ENCODE measurements at places on chromosomes 2 and 18.
A peak's percentile ranks its signal among the peaks of the same experiment; 100 is the strongest.

DNA sequence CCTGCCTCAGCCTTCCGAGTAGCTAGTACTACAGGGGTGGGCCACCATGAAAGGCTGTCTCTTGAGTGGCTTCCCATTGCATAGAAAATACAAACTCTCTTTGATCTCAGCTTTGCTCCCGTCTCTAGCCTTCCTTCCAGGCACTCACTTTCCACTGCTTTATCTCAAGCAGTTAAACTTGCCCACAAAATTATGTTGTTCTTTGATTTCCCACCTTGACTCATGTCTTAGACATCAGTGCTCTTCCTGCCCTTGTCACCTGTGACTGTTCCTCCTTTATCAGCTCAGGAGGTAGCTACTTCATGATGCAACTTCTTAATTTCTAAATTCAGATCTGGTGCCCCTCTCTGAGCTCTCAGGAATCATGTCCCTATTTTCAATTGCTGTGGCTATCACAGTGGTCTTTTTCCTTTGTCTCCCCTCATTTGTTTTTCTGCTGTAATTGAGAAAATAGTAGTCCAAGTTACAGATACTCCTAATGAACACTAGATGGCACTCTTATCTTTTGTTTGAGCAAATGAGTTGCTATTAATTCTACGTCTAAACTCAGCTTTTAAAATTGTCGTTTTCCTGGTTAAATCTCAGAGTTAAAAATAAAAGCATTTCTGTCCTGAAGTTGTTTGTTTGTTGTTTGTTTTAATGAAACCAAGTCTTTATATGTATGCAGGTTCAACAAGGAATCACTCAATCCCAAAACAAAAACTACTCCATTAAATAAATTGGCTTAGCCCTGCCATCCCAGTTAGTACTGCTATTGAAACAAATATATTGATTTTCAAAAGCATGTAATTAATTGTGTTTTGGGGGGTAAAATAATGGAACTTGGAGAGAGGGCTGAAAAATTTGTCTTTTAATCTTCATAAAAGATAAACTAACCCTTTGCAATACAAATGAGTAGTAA, 46.9 kb upstream of the GREB1L start:
- peak; percentile 35 for DNase-seq

GRCh38 chr2:161873707-161874106, 200.3 kb downstream of the DPP4 start:
- DNase-seq: no peak

- DNase-seq: no peak
These were observed 165.3 kb upstream of the TWIST2 start for GRCh38 chr2:238682536-238682935.

- DNase-seq: no peak
These were observed 122.3 kb upstream of the RAB6C start for GRCh38 chr2:129857200-129857599.

GRCh38 chr2:192414794-192415193, 220.1 kb upstream of the TMEFF2 start:
- no peak for DNase-seq

DNA sequence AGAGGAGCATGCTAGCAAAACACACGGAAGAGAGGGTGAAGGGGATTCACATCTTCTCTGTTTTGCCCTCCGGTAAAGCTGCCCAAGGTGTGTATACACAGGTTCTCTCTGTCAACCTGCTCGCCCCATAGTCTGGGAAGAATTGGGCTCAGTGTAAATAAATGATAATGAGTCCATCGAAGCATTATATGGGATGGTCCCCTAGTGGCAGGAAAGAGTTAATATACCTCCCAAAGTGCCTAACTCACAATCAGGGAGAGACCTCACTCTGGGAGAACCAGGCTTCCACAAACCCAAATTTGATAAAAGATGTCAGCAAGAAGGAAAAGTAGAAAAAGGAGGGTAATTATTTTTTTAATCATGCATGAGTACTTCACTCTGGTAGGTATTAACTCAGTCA, 262.2 kb upstream of the ZNF521 start:
- no peak for DNase-seq

- no peak for DNase-seq
These were observed 56.2 kb downstream of the PRPF40A start for GRCh38 chr2:152661076-152661475.

DNA sequence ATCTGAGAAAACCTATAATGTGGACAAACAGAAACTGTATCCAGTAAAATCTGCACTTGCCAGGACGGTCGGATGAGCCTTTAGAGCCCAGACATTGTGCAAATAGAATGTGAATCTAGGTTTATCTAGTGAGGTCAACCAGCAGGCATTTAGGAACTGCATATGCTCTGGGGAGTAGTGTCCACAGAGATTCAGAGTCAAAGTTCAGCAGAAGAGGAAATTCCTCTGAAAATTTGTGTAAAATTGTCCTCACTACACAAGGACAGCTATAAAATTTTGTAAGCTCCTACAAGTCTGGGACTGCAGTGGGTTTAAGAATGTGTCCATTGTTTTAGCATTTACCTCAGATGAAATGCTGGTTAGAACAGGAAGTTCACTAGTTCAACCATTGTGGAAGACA, 9.8 kb upstream of the NDUFV2 start:
- no peak for DNase-seq

DNA sequence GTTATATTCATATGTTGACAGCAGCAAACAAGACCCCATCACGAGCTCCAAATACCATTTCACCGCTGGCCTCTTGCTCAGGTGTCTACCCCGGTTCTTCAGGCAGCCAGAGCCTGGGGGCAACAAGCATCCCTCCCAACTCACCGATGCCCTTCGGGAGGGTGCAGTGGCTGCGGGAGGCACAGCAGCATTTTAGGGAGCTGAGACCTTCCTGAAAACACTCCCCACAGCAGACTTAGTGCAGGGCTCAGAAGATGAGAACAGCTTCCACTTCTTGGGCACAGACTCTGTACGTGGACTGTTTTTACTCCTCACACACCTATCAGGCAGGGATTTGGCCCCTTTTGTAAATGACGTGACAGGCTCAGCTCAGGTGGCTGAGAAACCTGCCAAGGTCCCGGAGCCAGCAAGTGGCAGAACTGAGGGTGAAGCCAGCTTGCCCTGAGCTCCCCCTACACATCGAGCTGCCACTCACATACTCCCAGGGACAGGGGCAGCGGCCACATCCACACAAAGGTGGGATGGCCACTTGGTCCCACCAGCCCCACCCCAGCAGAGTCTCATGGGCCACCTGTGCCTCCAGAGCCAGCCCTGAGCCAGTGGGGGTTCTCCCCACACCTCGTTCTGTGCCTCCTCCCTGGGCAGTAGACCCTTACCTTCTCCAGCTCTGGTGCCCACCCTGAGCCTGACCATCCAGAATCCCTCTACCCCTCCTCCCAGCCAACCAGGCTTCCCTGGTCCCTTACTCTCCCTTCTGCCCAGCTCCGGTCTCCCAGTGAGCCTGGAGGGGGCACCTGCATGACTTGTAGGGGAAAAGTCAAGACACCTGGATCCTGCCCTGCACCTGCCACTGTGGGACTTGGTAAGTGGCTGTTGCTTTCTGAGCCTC, 28.5 kb downstream of the CYP27C1 start:
- DNase-seq: no peak

- no peak for DNase-seq
These were observed 20.9 kb downstream of the CD8A start for GRCh38 chr2:86769838-86770237.

DNA sequence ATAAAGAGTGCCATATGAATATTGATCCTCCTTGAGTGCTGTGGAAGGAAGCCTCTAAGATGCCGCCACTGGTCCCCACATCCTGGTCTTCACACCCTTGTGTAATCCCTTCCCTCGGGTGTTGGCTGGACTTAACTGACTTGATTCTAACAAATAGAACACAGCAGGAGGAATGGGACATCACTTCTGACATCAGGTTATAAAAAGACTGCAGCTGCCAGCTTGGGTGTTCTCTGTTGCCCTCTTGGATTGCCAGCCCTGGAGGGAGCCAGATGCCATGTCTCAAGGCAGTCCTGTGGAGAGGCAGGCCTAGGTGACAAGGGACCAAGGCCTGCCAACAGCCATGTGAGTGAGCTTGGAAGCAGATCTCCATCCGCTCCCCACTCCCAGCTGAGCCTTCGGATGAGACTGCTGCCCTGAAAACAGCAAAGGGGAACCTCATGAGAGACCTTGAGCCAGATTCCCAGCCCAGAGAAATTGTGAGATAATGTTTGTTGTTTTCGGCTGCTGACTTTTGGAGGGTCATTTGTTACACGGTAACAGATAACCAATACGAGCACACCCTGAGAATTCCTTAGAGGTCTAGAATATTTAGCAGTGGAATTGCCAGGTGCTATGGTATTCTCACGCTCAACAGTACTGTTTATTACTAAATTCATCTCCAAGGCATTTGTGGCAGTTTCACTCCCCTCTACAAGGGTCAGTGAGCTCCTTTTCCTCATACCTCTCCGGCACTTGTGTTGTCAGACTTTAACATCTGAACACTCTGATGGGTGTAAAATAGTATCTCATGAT, 32.5 kb downstream of the HPCAL1 start:
- DNase-seq: no peak

- no peak for DNase-seq
These were observed 158.9 kb upstream of the BOD1L2 start for GRCh38 chr18:56988022-56988421.

- no peak for DNase-seq
These were observed 20.8 kb downstream of the NCOA1 start for GRCh38 chr2:24511894-24512293.

- no peak for DNase-seq
These were observed 292.4 kb upstream of the SETBP1 start for GRCh38 chr18:44388329-44388728.

DNA sequence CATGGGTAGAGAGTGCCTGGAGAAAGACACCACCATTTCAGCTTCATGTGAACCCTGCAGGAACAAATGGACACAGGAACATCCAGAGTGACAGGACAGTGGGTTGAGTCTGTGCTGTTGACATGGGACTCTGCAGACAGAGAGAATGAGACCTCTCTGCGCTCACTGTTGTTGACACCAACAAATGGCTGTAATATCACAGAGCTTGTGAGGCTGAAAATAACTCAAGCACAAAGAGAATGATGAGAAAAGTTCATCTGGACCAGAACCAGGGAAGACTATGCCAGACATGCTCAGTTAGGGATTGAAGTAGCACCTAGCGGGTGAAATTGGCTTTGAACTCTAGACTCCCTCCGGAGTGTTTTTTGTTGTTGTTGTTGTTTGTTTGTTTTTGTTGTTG, 37.0 kb upstream of the YWHAQ start:
- DNase-seq: no peak

DNA sequence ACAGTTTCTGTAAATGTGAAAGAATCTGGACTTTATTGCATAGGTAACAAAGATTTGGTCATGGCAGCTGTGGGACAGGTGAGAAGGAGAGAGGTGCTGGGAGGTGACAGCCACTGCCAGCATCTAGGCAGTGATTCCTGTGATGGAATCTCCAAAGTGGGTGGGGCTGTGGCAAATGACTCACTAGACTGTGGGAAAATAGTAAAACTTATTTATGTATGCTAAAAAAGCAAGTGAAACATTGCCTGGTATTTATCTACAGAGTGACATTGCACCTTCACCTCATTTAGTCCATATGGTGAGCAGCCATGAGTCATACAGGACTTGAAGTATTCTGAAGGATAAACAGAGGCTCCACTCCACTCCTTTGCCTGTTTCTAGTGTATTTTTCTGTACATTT, 145.3 kb upstream of the MEX3C start:
- no peak for DNase-seq

GRCh38 chr2:119116411-119117295, 41.9 kb downstream of the C1QL2 start:
- no peak for DNase-seq

All from CD4-positive, alpha-beta T cell treated with Interleukin-2 at 100 ng/mL for 4 hours (primary cell).